ENCODE measurements at places on chromosomes 12 and 14. TPM values are rescaled to one million over a fixed set of nuclear protein-coding genes. Genes with fewer than 3 reads are reported as not detected.

The RFX4 gene
- total RNA-seq: not detected

The GDF3 gene
- total RNA-seq: not detected

The DHH gene
- total RNA-seq: not detected

DNA sequence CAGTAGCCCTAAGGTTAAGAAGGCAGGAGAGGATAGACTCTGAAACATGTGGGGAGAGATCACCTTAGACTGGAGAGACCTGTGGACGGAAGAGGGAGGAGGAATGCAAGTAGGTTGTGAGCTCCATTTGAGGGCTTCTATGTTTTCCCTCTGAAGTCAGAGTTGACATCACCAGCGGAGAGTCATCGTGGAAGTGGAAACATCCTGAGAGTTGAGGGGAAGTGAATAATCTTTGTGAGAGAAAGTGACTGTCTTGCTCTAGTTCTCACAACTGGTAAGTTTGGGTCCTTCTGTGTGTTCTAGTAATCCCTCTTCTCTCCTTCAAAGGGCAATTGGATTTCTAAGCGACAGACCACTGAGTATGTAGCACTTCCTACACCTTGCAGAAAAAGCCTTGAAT is 103.6 kb upstream of the CCND2 start:
- no peak for DNase-seq

GRCh38 chr14:91225025-91225424 is 19.5 kb downstream of the GPR68 start:
- no peak for DNase-seq

GRCh38 chr12:82357340-82357739 is 847 bp downstream of the CCDC59 start:
- DNase-seq: no peak
